NCI-H2171 (cell line): ENCODE measurements at places on chromosomes 5 and 9.

- DNase-seq = no peak
Measured at GRCh38 chr5:75324791-75325190, 12.2 kb upstream of the HMGCR start.

DNA sequence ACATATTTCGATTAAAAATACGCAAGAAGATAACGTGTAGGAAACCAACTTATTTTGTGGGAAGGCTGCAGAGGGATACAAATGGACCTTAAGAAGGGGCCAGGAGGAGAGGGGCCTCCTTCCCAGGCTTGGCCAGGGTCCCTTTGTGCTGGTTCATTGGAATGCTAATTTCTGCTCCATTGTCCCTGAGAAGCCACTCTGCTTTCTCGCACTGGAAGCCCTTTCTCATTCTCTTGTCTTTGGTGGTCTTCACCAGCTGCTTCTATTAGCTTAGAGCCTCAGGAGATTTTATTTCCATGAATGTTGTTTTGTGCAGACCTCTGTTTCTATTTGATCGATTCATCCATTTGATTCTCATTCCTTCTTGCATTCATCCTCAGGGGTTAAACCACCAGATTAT lies 325.4 kb downstream of the TMEM38B start:
- DNase-seq = no peak

DNA sequence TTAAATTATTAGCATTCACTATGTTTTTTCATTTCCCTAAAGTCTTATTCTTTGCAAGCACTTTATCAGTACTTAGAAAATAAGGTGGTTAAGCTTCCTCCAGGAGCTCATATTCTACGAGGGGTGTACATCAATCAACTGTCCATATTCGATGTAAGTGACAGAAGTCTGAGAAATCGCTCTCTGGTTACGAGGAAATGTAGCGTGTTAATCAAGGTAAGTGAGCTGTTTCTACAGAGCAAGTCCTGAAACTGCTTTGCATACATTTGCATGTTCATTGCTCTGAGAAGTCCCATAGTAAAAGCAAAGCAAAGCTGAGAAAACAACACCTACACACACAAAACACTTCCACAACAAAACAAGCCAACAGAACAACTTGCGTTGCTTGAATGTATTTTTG lies 893.9 kb upstream of the DMAC1 start:
- DNase-seq = no peak

DNA sequence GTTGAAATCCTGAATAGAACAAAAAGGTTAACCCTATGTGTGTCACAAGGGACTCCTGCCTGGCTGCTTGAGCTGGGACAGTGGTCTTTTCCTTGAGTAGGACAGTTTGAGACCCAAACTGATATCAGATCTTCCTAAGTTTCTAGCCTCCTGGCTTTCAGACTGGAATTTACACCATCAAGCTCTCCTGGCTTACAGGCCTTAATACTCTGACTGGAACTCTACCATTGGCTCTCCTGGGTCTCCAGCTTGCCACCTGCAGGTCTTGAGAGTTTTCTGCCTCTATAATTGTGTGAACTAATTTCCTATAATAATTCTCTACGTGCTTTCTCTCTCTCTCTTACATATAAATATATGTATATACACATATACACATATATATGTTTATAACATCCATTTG lies 112.5 kb downstream of the PRR16 start:
- DNase-seq = no peak

GRCh38 chr5:82601077-82601476 lies 322.9 kb upstream of the RPS23 start:
- DNase-seq = no peak

DNA sequence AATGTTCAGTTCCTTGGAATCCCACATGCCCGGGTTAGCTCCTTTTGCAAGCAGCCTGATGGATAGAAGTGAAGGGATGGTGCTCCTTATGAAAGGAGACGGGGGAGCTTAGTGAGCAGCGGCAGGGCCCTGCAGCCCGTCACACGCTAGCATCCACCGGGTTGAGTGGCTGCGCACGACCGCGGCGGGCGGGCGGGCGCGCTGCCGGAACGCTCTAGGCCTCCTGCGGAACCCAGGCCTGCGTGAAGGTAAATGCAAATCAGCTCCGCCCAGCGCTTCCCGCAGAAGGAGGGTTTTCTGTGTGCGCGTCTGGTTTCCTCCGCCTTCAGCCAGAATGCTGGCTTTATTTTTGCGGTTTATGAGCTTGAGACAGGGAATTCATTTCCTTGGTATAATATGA lies 19.8 kb downstream of the IL12B start:
- no peak for DNase-seq

GRCh38 chr9:87849144-87849758 lies 33.4 kb upstream of the SPATA31E1 start:
- DNase-seq = no peak

DNA sequence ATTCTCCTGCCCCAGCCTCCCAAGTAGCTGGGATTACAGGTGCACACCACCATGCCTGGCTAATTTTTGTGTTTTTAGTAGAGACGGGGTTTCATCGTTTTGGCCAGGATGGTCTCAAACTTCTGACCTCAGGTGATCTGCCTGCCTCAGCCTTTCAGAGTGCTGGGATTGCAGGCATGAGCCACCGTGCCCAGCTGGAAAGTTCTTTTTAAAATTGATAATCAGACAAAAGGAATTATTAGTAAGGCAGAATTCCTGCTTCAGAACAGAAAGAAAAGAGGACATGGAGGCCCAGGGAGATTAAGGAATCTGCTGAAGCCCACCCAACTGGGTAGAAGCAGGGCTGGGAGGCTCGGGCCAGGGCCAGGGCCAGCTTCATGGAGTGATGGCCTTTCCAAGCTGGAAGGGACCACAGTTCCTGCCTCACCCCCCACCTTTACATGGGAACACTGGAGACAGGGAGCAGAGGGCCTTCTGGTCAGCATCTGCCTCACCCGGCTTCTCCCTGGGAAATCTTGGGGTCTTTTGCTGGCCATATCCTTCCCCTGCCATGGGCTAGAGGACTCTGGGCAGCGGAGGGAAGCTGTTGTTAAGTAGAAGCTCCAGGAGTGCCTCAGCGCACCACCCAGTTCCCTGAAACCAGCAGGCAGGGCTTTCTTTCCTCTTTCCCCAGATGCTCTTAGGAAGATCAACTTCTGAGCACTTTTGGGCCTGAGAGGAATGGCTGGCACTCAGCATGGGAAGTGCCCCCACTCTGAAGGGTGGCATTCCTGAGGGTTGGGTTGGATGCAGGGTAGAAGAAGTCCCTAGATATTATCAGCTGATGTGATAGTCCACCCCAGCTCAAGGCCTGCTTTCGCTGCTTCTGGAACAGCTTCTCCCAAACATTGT lies 70.1 kb downstream of the RGS3 start:
- no peak for DNase-seq

DNA sequence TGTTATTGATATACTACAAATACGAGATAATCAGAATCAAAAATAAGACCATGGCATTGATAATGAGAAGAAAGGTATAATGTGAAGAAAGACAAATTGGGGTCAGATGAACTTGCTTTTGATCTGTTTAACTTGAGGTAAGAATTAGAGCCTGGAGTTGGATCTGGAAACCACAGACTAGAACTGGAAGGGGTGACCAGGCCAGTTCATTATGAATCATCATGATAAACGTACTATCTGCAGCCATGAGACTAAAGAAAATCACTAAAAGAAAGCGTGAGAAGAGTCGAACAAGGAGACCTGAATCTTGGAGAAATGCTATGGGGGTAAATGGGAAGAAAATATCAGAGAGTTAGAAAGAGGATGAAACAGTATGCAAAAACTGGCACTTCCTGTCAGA lies 967.5 kb downstream of the NR2F1-AS1 start:
- DNase-seq = no peak

DNA sequence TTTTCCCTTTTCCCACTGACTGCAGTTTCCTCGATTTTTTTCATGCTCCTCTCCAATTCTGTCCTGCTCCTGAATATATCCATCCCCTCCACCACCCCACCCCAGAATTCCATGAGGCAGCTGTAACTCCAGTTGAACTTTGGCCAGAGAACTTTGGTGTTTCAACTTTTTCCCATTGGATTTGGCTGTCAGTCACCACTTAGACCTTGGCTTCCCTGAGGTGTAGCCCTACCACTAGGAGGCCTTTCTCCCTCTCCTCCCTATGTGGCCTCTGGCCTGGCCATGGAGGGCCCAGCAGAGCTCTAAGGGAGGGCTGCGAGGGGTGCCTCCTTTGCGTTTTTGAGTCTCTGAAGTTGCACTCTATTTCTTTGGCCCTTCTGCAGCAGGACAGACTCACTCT lies 261.3 kb downstream of the PIK3R1 start:
- no peak for DNase-seq

GRCh38 chr5:73692166-73692640 lies 66.2 kb downstream of the ARHGEF28 start:
- no peak for DNase-seq

- DNase-seq = no peak
Measured at GRCh38 chr5:17257705-17258273, 40.4 kb downstream of the BASP1 start.

DNA sequence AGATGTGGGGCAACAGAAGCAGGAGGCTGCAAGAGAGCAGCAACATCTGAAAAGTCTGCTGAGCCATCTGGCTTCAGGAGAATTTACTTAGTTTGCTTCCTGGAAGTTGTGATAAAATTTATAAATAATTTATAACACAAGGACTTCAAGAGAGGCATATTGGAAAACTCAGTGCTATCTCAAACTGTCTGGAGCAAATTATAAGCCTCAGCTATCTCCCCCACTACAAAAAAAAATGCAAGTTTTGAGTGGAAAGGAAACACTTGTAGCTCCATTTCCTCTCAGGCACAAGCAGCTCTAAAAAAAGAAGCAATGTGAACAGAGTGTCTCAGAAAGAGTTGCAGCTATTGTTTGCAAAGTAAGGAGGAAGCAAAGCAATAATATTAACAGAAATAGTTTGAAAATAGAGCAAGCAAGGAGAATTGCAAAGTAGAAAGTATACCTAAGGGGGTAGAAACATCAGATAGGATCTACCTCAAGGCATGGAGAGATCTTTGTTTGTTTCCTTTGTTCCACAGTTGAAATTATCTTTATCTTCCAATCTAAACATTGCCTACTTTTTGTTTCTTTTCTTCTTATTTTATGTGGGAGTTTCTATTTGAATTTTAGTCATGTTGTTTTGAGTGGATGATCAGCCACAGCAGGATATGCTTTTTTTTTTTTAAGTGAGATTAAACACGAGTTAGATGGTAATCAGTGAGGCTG lies 55.9 kb upstream of the IL6ST start:
- no peak for DNase-seq

DNA sequence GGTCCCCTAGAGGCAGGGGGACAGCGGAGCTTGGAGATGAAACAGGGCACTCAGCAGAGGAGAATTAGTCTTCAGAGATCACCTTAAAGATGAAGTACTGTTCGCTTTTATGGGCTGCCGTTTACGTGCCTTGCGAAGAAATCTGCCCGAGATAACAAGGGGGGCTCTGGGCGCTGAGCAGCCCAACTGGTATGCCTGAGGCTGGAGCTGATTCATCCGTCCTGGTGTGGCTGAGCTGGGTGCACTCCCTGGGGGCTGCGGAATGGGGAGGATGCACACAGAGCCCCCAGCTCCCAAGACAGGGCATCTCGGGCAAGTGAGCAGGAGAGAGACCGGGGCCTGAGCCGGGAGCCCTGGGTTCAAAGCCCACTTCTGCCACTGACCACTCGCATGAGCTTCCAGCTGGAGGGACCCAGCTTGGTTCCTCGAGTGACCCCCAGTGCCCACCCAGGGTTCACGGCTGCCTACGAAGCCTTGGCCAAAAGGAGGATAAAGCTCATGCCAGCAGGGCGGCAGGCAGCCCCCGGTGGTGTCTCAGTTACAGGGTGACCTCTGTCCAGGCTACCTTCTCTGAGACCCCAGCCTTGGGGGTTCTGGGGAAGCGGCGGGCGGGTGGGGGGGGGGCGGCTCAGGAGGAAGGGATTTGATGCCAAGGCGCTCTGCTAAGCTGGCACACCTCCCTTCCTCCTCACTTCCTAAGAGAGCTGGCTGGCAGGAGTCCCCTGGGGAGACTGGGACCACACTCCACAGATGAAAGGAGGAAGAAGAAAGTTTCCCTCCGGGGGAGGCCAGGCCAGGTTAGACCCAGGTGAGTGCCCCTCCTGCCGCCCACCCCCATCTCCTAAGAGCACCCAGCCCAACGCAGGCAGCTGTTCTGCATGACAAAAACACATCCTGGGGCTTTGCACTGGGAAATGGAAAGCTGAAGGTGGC lies 5.7 kb downstream of the FIBCD1 start:
- DNase-seq = no peak

DNA sequence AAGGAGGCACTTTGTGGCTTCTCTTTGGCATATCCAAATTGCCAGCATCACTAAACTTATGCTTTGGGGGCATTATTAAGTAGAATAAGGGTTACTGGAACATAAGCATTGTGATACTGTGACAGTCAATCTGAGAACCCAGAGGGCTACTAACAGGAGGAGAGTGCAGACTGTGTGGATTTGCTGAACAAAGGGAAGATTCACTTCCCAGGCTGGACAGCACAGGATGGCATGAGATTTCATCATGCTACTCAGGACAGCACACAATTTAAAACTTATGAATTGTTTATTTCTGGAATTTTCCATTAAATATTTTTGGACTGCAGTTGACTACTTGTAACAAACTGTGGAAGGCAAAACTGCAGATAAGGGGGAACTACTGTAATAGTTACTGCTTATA lies 212.5 kb downstream of the TMC1 start:
- DNase-seq = no peak

DNA sequence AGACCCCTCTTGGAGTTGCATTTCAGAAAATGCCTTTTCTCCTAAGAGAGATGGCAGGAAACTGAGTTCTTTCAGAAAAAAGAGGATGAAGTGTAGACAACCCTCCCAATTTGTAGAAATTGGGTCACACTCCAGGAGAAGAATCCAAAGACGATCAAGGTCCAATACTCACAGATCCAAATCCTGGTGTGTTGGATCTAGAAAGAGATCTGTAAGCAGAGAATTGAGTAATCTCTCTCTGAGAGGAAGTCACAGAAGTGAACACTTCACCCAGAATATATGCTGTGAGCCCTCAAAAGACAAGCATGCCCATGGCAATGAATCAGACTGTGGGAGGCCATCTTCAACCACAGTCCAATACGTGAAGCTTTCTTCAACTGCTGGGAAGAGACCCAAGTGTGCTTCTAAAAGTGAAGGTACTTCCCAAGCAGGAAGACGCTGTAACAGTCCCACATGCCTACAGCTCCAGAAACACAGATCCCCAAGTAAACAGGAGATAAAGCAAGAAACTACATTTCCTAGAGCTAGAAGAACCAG lies 182.7 kb downstream of the SMC2 start:
- no peak for DNase-seq

DNA sequence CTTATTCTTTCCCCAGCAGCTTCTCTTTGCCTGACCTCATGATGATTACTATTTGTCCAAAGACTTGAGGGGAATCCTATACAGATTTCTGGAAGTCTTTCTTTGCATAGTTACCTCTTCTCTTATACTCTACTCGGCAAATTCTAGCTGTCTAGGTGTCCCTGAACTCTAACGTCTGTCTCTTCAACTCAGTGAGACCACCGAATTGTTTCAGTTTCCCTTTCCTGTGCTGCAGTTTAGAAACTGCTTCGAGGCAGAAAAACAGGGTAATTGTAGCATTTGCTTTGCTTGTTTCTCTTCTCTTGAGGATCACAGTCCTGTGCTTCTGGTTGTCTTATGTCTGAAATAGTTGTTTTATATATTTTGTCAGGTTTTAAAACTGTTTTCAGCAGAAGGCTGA lies 14.8 kb downstream of the LVRN start:
- no peak for DNase-seq

- DNase-seq = no peak
Measured at GRCh38 chr5:56412601-56413379, 179.7 kb upstream of the ANKRD55 start.

GRCh38 chr5:120314191-120314590 lies 149.9 kb upstream of the PRR16 start:
- DNase-seq = no peak
